ENCODE measurements at places on chromosomes 13 and 19. TPM values are rescaled to one million over a fixed set of nuclear protein-coding genes. Genes with fewer than 3 reads are reported as not detected.

GRCh38 chr13:92225861-92226260 is 827.4 kb downstream of the GPC5 start:
- no peak for DNase-seq

GRCh38 chr13:60261432-60262351 is 98.0 kb upstream of the DIAPH3 start:
- DNase-seq: no peak

GRCh38 chr13:32590266-32590665 is 4.0 kb downstream of the PDS5B start:
- DNase-seq: no peak

- DNase-seq: no peak
Measured at GRCh38 chr13:111900390-111901131, 166.4 kb upstream of the SOX1 start.

PKN1 gene
- 129 TPM for total RNA-seq

All from Right ventricle myocardium superior (tissue), 1 donor.